ENCODE measurements at places on chromosomes 2 and 18.

GRCh38 chr2:124995185-124995912, 970.3 kb downstream of the CNTNAP5 start:
- DNase-seq, result no peak

DNA sequence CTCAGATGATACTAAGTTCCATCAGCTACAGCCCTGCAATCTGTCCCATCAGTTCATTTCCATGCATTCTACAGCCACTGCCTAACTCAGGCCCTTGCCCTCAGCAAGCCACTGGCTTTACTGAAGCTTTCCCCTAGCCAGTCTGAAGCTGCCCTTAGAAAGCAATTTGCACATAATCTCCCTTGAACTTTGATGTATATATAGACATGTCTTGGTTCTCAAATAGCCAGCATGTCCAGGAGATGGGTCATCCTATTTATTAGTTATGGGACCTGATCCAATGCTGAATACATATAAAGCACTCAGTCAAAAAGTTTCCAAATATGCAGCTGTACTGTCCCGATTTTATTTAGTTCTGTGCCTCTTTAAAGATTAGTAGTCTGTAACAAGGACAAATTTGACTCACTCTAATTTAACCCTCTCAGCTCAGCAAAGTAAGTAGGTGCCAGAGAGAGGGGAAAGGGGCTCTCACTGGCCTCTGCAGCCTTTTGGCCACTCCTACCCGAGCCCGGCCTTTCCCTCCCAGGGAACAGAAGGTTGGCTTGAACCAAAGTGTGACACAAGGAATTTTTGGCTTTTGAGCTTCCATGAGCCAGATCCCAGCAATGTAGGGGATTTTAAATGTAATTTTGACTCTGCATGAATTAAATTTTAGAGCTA, 70.7 kb downstream of the CCDC93 start:
- DNase-seq, result no peak

DNA sequence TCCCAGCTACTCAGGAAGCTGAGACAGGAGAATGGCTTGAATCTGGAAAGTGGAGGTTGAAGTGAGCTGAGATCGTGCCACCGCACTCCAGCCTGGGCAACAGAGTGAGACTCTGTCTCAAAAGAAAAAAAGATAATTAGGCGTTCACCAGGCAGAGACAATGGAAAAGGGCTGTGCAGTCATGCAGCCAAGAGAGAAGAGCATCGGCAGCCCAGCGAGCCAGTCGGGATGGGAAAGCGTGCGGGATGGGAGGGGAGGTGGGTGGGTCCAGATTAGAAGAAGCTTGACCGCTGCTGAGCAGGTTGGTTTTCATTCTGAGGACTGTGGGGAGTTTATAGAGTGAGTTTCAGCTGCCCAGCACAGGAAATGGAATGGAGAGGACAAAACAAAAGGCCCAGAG, 15.0 kb upstream of the CYS1 start:
- DNase-seq, result no peak

DNA sequence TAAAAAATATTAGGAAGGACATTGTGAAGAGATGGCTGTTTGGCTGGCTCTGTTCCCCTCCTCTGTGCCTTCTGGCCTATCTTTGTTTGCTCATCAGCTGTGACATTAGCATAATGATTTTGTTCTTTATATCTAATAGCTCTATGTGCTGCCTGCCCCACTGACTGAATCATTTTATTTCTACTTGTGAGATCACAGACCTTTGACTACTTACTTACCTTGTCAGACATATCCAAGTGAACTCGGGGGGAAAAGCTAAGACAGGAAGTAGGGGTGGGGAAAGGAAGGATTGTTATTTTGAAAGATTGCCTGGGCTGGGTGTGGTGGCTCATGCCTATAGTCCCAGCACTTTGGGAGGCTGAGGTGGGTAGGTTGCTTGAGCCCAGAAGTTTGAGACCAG, 104.2 kb downstream of the ASAP2 start:
- DNase-seq, result no peak

- no peak for DNase-seq
These were observed 34.7 kb downstream of the PIEZO2 start for GRCh38 chr18:11114653-11115052.

DNA sequence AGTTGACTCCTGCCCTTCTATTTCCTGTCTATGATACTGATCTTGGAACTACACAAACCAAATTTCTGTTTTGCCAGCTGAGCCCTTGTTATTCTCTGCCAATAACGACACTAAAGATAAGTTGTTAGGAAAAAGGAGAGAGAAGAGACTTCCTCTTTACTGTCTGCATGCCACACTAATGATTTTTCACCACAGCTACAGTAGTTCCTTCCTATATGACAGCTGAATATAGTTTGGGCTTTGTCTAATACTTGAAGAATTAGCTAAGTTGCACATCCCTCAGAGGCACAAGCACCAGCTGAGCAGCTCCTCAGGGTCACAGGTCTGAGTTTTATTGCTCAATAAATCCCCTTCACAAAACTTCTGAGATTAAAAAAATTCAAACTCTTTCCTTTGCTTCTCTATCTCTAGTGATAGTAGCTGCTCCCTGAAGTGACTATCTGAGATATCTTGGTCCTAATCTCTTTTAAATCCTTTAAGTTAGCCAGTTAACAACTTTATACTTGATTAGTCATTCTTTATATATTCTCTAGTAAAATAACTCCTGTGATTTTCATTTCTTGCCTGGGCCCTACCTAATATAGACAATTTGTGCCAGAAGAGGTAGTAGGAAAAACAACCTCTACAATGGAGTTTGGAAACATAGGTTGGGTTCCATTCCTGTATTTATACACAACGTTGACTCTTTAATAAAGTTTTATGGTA, 253.0 kb upstream of the CNTNAP5 start:
- DNase-seq, result no peak

DNA sequence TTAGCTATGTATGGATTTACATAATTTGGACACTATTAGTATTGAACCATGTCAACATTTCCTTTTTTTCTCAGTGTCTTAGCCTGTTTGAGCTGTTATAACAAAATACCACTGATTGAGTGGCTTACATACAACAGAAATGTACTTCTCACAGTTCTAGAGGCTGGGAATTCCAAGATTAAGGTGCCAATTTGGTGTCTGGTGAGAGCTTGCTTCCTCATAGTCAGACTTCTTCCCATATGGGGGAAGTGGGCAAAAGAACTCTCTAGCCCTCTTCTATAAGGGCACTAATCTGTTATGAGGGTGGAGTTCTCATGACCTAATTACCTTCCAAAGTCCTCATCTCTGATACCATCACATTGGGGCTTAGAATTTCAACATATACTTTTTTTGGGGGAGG, 12.6 kb downstream of the ZNF804A start:
- DNase-seq, result no peak

GRCh38 chr2:175823002-175823706, 178.9 kb downstream of the LNPK start:
- no peak for DNase-seq

DNA sequence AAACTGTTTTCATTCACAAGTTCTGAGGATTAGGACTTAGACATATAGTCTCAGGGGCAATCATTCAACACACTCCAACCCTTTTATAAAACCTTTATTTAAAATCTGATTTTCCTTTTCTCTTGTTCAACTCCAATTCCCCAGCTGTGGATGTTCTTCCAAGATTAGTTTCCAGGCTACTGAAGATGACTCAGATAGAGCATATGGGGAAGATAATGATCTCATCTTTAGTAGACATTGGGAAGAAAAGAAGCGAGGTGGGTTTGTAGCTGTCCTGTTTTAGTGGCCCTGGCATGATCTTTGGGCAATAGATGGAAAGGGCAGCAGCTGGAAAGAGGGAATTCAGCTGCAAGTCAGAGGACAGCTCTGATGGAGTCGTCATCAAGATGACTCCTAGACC, 247.7 kb upstream of the CCDC68 start:
- DNase-seq, result no peak

DNA sequence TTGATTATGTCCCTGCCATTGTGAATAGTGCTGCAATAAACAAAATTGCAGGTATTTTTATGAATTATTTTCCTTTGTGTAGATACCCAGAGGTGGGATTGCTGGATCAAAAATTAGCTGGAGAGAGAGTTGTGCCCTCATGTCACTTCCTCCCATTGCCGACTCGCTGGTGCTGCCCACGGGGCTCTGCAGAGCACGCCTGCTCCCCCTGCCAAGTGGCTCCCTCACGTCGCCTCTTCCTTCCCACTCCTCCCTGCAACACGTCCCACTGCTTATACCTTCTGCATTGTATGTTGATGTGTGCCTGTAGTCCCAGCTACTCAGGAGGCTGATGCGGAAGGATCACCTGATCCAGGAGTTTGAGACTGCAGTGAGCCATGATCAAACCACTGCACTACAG, 28.1 kb downstream of the PRELID3A start:
- DNase-seq, result no peak

DNA sequence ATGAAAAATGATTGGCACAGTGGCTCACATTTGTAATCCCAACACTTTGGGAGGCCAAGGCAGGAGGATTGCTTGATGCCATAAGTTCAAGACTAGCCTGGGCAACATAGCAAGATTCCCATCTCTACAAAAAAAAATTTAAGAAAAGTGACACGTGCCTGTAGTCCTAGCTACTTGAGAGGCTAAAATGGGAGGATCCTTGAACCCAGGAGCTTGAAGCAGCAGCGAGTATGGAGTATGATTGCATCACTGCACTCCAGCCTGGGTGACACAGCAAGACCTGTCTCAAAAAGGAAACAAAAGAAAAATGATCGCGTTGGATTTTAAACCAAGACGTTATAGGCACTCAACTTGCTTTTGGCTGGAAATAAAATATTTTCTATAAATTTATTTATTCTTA, 37.8 kb upstream of the CREB1 start:
- DNase-seq, result no peak

- DNase-seq, result no peak
These were observed 19.3 kb downstream of the GPD2 start for GRCh38 chr2:156455361-156455975.

GRCh38 chr2:220779931-220780330, 792.2 kb downstream of the EPHA4 start:
- no peak for DNase-seq

GRCh38 chr2:24153478-24153877, 21.4 kb upstream of the FAM228A start:
- no peak for DNase-seq

- no peak for DNase-seq
These were observed 41.4 kb upstream of the NFATC1 start for GRCh38 chr18:79354350-79354749.

DNA sequence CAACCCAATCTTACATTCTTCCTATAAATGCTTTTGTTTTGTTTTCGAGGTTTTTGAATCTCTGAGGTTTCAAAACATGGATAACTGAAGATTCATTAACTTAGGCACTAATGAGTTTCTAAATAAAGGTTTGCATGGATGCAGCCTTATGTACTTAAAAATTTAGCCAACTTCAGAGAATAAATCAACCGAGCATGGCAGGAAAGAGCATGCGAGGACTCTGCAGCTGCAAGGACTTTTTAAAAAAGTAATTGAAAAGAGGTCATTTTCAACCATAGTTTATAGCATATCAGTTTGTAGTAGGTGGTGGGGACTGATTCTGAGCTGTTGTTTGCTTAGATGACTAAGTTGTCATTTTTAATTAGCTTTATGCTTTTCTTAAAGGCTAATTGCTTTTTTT, 567.0 kb upstream of the ZEB2 start:
- no peak for DNase-seq

GRCh38 chr2:170073288-170073687, 104.7 kb upstream of the MYO3B start:
- no peak for DNase-seq

GRCh38 chr18:56913941-56914340, 232.9 kb upstream of the BOD1L2 start:
- no peak for DNase-seq

DNA sequence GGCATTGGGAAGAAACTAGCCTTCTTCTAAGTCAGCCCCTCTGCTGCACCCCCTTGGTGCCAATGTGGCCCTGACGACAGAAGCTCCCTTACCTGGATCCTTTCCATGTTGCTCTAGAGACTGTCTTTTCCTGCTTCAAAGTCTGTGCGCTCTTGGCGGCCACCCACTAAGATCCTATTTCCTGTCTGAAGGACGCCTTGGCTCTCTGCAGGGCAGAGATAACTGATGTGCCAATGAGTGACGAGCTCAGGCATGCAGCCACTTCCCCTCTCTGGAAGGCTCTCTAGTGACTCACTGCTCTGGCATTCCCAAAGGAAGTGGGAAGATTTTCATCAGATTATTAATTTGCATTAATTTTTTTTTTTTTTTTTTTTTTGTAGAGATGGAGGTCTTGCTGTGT, 273.5 kb downstream of the CDH20 start:
- no peak for DNase-seq

GRCh38 chr18:26703170-26703930, 155.0 kb upstream of the KCTD1 start:
- no peak for DNase-seq

- DNase-seq, result no peak
These were observed 41.9 kb upstream of the CHAC2 start for GRCh38 chr2:53725662-53726061.

DNA sequence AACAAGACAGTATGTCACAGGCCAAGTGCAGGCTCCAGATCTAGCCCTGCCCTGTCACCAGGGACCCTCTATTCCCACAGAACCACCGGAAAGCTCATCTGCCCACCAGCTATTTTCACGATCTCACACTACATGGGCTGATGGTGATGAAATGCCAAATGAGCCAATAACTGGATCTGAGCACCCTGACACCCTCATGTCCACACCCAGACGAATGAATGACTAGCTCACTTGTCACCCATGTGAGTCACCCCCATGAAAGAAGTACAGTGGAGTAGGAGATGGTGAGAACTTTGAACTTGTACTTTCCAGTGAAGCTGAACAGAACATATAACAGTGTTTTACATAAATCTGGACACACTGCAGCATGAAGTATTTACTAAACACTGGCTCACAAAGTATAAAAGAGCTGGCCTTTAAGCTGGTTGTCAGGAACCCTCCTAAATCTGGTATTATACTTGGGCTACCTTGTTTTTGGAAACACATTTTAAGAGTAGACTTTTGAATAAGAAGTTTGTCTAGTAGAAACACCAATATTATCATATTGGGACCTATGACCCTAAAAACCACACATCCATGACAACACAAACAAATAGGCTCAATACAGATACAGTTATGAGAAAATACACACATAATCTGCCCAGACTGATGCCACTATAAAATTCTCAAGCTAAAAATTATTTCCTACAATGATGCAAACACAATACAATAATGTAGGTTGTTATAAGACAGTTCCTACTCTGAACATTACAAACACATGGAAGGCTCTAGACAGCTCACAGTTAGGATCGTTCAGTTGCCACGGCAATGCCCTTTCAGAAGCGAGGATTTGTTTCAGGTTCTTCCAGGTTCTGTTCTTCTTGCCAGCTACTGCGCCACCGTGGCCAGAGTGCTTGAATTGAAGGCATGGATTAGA, 19.0 kb downstream of the INO80C start:
- no peak for DNase-seq
